CD4-positive, alpha-beta T cell treated with Interleukin-1 beta for 1 hour (primary cell): ENCODE measurements at places on chromosomes 3 and 15.

- no peak for DNase-seq
These were observed 49.8 kb downstream of the GASK1A start for GRCh38 chr3:43028678-43029490.

DNA sequence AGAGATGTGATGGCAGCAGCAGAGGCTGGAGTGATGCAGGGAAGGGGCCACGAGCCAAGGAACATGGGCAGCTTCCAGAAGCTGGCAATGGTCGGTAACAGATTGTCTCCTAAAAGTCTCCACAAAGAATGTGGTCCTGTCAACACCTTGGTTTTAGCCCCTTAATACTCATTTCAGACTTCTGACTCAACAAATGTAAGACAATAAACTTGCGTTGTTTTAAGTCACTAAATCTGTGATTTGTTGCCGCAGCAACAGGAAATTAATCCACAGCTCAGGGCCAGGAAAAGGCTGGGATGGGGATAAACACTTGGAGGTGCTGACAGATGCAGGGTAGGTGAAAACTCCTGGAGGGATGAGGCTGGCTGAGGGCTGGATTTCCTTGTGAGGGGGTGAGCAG is 69.9 kb downstream of the OXNAD1 start:
- DNase-seq, result no peak

DNA sequence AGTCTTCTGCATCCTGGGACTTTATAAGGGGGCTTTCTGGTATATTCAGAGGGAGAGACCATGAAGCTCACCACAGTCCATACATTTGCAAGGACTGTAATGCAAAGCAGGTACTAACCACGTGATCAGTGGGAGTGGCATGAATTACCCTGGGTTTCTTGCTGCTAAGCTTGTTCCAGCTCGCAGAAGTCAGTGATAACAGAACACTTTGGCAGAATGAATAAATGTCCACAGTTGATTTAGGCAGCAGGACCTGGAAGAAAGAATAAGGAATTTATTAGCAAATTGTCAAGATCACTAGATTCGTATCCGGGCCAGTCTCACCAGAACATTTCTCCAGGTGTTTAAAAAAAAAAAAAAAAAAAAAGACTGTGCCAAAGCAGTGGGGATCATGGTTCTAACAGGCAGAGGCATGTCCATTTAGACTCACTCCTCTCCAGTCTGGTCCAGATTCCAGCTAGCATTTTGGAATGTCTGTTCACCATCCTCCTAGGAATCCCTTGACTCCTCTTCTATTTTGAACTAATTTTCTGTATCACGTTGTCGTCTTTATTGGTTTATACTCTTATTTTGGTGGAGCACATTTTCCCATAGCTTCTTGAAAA is 24.5 kb downstream of the HHLA2 start:
- no peak for DNase-seq

DNA sequence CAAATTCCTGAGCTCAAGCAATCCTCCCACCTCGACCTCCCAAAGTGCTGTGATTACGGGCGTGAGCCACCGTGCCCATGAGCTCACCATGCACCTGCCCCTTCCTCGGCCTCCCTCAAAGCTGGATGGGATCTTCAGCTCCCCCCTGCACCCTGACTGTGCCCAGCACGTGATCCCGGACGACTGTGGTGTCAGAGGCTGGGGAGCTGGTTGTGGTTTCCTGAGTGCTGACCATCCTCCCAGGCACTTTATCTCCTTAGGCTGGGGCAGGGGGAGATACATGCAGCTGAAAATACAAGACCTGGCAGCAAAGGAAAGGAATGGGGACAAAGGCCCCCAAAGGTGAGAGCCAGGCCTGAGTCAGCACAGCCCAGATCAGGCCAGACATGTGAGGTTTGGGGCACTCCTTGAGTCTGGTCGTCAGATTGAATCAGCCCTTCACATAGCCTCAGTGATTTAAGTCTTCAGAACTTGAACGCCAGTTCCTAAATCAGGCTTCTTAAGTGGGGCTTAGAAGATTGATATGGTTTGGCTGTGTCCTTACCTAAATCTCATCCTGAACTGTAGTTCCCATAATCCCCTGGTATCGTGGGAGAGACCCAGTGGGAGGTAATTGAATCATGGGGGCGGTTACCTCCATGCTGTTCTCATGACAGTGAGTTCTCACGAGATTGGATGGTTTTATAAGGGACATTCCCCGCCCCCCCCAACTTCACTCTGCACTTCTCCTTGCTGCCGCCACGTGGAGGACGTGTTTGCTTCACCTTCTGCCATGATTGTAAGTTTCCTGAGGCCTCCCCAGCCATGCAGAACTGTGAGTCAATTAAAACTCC is 35.8 kb downstream of the PRKCD start:
- peak; percentile 40 for DNase-seq

GRCh38 chr3:182005219-182005618 is 293.5 kb downstream of the SOX2 start:
- DNase-seq, result no peak

DNA sequence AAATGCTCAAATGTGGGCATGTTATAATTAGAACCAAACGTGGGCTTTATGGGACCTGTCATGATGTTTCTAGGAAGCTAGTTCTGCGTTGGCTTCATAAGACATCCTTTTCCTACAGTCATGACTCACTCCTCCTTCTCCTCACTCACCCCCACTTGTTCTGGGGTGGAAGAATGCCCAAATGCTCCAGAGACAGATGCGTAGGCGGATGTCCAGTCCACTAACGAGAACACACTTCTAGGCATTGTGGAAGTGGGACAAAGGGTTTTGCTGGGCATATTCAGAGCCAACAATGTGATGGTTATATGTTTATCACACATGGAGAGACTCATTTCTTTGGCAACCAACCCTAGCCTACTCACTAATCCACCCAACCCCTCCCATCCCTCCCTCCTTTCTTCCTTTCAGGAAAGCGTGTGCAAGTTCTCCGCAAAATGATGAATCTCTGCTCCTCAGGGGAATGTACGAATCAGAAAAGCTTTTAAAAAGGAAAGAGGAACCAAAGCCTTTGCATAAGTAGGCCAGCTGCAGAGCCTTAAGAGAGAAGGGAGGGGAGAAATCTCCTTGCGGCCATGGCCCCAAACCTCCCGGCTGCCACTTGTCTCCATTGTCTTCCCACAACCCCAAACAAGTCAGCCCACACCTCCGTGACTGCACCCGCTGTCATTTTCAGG is 123.0 kb upstream of the SPRED1 start:
- peak; percentile 17 for DNase-seq

DNA sequence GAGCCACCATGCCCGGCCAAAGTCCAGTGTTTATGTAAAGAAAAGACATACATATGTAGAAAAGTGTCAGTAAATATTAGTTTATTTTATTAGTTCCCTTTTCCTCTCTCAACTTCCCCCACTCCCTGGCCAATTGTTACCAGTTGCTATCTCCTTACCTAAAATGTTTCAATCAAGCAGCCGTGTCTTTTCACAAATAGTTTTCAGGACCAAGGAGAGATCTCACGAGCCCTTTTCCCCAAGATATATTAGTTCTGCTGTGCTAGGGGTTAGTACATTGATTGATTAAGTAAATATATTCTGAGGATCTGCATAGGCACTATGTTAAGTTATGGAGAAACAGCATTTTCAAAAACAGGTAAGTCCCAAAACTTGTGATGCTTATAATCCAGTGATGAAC is 87.4 kb downstream of the ZIC4 start:
- no peak for DNase-seq

DNA sequence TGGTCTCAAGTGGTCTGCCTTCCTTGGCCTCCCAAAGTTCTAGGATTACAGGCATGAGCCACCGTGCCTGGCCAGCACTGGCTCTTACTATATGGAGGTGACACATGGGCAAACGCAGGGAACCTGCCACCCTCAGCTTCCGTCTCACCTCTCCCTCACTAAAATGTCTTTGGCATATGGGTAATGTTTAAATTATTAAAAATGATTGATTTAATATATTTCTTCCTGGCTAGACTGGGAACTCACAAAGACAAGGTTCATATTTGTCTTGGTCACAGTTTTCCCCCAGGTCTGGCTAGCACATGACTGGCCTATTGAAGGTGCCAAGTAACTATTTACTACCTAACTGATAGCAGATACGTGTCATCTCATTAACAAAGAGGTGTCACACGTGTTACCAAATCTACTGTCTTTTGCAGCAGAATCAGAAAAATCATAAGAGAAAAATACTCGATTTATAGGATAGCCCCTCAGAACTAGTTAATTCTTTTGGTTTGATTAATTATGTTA is 48.2 kb downstream of the SYNM start:
- DNase-seq, result no peak

DNA sequence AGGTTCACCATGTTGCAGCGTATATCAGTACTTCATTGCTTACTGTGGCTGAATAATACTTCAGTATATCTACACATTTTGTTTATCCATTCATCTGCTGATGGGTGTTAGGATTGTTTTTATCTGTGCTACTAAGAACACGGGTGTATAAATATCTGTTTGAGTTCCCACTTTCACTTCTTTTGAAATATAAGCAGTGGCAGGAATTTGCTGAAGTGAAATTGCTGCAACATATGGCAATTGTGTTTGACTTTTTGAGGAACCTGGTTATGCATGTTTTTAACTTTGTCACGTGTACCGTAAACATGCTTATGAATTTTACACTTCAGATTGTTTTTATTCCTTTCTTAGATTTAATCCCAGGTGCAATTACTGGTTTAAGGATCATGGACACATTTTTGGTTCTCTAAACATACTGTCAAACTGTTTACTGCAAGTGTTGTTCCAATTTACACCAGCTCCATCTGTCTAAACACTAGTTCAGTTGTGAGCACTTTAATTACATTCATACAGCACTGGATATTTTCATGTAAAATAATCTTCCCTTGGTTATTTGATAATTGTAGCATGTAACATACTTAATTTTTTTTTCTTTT is 23.1 kb downstream of the TRAK1 start:
- no peak for DNase-seq

DNA sequence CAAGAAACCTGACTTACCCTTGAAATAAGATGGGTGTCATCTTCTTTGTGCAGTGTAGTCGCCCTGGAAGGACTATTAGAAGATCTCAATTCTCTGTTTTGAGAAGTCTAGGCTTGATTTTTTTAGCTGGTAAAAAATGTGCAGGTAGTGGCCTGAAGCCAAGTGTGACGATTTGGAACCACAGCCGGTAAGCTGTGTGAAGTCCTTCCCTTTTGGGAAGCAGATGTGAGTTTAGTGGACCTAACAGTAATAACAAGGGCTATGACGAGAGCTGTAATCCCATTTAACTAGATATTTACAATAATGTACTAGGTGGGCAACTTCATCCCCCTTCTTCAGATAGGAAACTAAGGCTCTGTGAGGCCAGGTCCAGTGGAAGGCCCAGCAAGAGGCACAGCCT is 81.7 kb upstream of the MYZAP start:
- no peak for DNase-seq

GRCh38 chr3:163785693-163786092 is 1292.6 kb downstream of the SI start:
- DNase-seq, result no peak
